ENCODE measurements at places on chromosomes 7 and 10.

- no peak for DNase-seq
These were observed 2.6 kb upstream of the CAMK2B start for GRCh38 chr7:44327981-44328380.

DNA sequence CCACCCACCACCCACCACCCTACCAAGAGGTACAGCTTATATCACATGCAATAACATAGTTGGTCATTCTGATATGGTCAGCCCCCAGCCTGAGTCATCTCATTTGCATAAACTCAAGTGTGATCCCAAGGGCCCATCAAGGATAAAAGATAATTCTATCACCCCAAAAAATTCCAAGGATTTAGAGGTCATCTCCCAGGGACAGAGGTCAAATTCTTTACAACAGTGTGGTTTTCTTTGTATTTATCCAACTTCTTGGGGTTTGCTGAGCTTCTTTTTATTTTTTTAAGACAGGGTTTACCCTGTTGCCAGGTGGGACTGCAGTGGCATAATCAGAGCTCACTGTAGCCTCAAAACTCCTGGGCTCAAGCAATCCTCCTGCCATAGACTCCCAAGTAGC lies 9.4 kb upstream of the GTPBP10 start:
- DNase-seq: no peak

- no peak for DNase-seq
These were observed 84.1 kb upstream of the INHBA start for GRCh38 chr7:41786944-41787343.

GRCh38 chr10:61899663-61899996 lies 1.9 kb upstream of the ARID5B start:
- no peak for DNase-seq

DNA sequence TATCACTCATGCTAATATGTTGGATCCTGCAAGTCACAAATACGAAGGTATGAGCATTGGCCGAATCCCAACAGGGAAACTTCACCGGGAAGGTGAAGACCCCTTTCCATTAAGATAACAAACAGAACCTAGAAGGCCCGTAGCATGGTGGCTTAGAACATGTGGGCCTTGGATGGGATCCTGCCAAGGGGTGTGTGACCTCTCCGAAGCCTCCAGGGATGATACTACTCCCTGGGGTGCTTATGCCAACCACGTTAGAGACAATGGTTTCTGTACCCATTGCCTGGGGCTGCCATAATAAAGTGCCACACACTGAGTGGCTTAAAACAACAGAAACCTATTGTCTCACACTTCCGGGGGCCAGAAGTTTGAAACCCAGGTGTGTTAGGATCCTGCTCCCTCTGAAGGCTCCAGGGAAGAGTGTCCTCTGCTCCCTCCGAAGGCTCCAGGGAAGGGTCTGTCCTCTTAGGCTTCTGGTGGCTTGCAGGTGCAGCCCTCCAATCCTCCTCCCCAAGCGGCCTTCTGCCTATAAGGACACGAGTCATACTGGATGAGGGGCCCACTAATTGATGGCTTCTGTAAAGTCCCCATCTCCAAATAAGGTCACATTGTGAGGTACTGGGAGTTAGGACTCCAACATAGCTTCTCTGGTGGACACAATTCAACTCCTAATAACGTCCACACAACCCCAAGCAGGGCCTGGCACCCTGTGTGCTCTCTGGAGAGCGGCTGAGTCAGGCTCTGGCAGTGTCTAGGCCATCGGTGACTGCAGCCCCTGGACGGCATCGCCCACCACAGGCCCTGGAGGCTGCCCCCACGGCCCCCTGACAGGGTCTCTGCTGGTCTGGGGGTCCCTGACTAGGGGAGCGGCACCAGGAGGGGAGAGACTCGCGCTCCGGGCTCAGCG lies 992 bp upstream of the MGMT start:
- no peak for DNase-seq

DNA sequence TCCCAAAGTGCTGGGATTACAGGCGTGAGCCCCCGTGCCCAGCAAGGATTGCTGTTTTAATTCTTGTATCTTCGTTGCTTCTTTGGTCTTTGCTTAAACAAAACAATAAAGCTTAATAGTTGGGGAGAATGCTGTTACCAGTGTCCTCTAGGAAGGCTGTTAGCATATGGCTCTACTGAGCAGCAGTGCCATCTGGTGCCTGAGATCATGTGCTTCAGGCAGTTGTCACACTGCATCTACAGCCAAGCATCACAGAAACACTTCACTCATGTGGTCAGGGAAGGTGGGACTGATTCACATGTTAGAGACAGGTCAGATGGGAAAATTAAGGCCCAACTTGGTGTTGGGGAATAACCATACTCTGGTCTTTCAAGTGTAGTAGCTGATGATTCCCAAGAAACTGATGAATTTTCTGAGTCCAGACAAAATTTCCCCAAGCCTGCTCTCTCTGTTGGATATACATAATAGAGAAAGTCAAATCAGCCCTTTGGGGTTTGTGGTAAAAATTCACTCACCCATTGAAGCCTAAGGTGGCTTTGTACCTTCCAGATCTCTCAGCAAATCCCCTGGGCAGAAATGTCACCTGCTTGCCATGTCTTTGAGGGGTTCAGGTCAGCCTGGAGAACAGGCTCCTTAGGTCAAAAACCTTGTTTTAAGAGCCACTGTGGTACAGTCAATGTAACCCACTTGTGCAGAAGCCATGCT lies 28.4 kb downstream of the UBE2D4 start:
- DNase-seq: peak; percentile 25

- DNase-seq: no peak
These were observed 112.4 kb upstream of the FAM171A1 start for GRCh38 chr10:15483215-15484075.

DNA sequence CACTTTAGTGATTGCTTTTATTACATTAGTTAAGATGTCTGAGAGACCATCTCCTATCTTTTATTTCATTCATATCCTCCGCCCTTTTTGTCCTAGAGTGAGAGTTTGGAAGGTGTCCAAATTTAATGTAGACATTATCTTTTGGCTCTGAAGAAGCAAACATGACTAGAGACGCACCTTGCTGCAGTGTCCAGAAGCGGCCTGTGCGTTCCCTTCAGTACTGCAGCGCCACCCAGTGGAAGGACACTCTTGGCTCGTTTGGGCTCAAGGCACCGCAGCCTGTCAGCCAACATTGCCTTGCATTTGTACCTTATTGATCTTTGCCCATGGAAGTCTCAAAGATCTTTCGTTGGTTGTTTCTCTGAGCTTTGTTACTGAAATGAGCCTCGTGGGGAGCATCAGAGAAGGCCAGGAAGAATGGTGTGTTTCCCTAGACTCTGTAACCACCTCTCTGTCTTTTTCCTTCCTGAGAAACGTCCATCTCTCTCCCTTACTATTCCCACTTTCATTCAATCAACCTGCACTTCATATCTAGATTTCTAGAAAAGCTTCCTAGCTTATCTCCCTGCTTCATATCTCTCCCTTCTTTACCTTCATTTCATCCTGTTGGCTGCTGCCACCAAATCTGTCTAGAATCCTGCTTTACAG lies 10.4 kb upstream of the CLCN1 start:
- DNase-seq: peak; percentile 78

GRCh38 chr10:15158972-15159371 lies 9.5 kb downstream of the NMT2 start:
- no peak for DNase-seq

DNA sequence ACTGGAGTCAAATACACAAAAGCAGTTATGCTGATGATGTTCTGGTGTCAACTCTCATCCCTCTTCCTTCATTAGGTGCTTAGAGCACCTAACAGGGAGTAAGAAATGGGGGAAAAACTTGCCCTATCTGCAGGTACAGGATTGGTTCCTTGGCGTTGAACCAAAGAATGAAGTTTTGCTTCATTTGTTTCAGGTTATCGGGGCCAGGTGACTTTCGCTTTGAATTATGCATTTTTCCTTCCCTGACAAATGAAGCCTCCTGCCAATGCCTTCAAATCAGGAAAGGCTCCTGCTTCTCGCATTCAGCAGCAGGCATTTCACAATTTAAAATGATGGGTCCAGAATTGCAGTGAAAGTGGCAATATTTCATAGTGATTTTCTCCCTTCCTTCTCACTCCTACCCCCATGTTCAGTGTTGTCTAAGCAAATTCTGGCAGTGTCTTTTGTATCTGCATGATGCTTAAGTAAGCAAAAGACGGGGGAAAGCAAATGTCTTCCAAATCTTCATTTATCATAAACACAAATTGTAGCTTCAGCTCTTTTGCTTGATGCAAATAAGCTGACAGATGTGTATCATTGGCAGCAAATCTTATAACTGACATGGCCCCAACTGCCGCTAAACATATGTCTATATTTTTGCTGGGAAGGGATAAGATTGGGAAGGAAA lies 29.4 kb downstream of the DNAJB9 start:
- DNase-seq: no peak

DNA sequence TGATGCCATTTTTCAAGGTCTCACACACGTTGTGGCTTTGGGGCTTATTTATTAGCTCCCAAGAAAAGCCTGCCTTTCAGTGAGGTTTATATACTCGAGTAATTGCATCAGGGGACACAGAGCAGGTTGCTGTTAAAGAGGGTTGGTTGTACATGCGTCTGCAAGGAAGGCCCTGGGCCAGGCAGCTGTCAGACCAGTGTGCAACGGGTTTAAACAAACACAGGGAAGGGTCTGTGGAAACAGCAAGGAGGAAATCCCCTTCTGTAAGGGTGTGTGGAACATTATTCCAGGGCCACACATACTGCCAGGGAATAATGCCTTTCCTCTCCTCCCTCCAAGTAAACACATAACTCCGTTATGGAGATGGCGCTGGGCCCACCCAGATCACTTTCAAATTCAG lies 1.7 kb upstream of the CHST15 start:
- no peak for DNase-seq

- DNase-seq: peak; percentile 81
These were observed 52.4 kb upstream of the GTF2IRD1 start for GRCh38 chr7:74401137-74401859.

- DNase-seq: no peak
These were observed 34.8 kb downstream of the SGCE start for GRCh38 chr7:94621120-94621519.

- DNase-seq: no peak
These were observed 80.5 kb downstream of the ABCA13 start for GRCh38 chr7:48251766-48252165.

GRCh38 chr7:141649865-141650634 lies 51.9 kb downstream of the DENND11 start:
- DNase-seq: peak; percentile 14

GRCh38 chr10:37975401-37975991 lies 951 bp downstream of the ZNF25 start:
- peak; percentile 6 for DNase-seq

- DNase-seq: peak; percentile 54
These were observed 4.9 kb downstream of the GATA3 start for GRCh38 chr10:8059191-8059936.

- peak; percentile 74 for DNase-seq
These were observed 57.6 kb upstream of the EZH2 start for GRCh38 chr7:148941598-148942275.

- no peak for DNase-seq
These were observed 322.4 kb upstream of the KLF6 start for GRCh38 chr10:4107285-4107851.

DNA sequence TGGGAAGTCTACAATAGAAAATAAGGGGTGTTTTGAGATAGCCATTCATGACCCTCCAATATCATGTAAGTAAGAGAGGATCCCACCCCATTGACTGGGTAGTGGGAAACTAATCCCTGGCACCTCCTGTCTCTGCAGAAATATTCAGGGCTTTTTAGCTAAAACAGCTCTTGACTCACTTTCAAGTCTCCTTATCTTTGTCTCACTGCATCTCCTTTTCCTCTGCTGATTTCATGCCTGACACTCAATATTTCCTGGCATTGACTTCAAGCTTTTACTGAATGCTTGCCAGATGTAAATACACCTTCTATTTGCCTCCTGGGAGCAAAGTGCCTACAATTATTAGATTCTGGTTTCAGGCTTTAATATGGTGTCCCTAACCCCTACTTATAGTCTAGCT lies 57.1 kb downstream of the CHRM2 start:
- no peak for DNase-seq

DNA sequence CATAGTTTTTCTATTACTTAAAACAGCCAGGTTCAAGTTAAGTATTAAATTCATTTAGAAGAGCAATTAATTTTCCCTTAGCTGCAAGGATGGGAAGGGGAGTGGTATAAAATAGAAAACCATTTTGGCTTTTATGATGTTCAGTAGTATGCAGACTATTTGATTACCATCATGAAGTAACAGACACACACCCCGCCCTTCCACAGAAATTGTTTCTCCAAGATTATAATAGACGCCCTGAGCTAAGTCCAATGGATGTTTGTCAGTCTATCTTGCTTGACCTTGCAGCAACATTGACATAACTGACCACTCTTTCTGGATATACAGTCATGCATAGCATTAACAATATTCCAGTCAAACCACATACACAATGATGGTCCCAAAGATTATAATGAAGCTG lies 42.3 kb downstream of the CPEB3 start:
- DNase-seq: no peak

- no peak for DNase-seq
These were observed 29.2 kb upstream of the CFAP46 start for GRCh38 chr10:132971448-132972148.

GRCh38 chr7:140867467-140868462 lies 57.0 kb downstream of the BRAF start:
- DNase-seq: no peak

- DNase-seq: no peak
These were observed 406.0 kb downstream of the PHF14 start for GRCh38 chr7:11379641-11380040.

GRCh38 chr7:23691320-23691719 lies 11.3 kb downstream of the FAM221A start:
- DNase-seq: no peak

GRCh38 chr10:127398140-127398970 lies 150.8 kb upstream of the NPS start:
- no peak for DNase-seq

- no peak for DNase-seq
These were observed 244.7 kb downstream of the PTEN start for GRCh38 chr10:88108115-88108610.

GRCh38 chr10:93820434-93820833 lies 62.7 kb downstream of the LGI1 start:
- no peak for DNase-seq

- DNase-seq: peak; percentile 72
These were observed 479 bp downstream of the PNPLA8 start for GRCh38 chr7:108525327-108525984.

GRCh38 chr10:129310881-129311280 lies 156.2 kb upstream of the MGMT start:
- no peak for DNase-seq

DNA sequence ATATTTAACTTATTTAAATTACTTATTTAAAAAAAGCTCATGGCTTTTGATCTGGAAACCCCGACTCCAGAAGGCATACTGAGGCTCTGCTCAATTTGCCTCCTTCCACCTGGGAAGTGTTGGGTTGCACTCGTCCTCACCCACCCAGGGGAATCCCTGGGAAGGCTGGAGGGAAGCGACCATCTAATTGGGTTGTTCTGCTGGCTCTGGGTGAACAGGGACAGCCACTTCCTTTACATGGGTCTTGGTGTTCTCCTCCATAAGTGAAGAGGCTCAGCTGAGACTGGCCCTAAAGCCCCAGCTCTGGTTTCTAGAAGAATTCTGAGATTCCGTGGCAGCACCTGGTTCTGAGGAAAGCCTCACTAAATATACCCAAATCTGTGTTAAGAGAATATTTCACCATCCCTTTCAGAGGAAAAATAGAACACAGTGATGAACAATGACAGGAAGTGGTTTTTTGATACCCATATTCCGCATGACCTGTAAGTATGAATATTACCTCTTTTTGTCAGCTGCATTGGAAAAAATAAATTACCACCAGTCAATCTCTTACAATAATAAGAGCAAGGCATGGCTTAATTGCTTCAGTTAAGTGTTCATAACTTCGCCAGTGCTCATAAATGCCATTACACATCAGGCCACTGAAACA lies 131.1 kb upstream of the SHH start:
- no peak for DNase-seq
